ENCODE measurements at places on chromosomes 3 and 15.

DNA sequence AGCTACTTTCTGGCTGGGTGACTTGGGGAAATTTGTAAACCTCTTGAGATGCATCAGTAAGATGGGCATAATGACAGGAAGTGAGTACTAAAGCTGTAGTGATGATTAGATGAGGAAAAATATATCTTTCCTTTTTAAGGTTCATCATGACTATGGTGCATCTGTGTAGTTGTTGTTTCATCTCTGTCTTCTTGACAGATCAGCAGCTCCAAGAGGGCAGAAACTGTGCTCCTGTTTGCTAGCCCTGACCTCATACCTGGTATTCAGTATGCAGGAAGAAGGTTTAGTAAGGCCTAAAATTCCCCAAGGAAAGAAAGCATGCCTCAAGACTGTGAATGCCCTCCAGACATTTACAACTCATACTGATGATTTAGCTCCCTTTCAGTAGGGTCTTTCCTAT lies 82.5 kb upstream of the PSMD6 start:
- DNase-seq, result no peak

- DNase-seq, result no peak
These were observed 3.5 kb upstream of the HHATL start for GRCh38 chr3:42705962-42706585.

- no peak for DNase-seq
These were observed 248.9 kb downstream of the SV2B start for GRCh38 chr15:91348752-91349500.

DNA sequence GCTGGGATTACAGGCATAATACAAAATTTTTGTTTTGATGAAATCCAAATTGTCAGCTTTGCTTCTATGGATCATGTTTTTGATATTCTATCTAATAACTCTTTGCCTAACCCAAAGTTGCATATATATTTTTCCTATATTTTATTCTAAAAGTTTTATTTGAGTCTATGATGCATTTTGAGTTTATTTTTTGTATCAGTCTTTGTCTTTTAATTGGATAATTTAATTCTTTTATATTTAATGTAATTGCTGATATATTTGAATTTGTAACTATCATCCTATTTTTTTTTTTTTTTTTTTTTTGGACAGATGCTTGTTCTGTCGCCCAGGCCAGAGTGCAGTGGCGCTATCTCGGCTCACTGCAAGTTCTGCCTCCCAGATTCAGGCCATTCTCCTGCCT lies 19.7 kb upstream of the DENND4A start:
- DNase-seq, result no peak

Data from NCI-H510A (cell line).